ENCODE measurements at places on chromosomes 2 and 18.
A peak's percentile ranks its signal among the peaks of the same experiment; 100 is the strongest.

DNA sequence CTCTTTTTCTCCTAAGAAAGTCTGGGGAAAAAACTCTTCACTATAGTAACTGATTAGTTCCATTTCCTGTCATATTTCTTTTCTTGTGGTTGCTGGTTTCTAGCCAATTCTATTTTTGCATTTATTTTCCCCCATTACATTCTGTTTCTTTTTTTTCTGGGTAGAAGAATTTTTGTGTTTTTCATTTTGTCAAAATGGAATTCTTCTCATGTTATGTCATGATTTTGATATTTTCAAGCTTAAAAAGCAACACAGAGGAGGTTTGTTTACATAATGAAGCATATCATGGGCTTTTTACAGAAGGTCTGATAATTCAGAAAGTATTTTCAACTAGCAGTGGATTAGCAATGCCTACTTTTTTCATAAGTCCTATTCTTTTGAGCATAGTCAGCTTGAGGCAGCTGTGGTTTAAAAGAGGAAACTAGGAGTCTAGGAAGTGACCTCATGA, 102.0 kb downstream of the MAP2 start:
- peak; percentile 20 for DNase-seq

DNA sequence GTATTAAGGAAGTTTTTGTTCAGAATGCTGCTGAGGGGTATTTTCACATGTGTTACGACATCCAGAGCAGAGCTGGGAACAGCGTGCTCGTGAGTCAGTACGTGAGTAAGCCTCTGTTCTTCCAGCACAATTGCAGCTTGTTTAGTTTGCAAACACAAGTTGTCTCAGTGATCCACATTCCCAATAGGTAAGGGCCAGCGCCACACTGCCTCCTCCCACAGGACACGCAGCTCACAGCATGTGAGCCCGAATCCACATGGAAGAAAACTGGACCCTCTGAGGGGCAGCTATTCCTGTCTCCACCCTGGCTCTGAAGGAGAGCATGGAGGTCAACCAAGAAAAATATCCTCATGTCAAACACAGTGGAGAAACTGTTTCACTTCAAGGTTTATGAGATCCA, 173.9 kb upstream of the PID1 start:
- no peak for DNase-seq

- no peak for DNase-seq
Measured at GRCh38 chr2:235701206-235701981, 207.6 kb downstream of the AGAP1 start.

DNA sequence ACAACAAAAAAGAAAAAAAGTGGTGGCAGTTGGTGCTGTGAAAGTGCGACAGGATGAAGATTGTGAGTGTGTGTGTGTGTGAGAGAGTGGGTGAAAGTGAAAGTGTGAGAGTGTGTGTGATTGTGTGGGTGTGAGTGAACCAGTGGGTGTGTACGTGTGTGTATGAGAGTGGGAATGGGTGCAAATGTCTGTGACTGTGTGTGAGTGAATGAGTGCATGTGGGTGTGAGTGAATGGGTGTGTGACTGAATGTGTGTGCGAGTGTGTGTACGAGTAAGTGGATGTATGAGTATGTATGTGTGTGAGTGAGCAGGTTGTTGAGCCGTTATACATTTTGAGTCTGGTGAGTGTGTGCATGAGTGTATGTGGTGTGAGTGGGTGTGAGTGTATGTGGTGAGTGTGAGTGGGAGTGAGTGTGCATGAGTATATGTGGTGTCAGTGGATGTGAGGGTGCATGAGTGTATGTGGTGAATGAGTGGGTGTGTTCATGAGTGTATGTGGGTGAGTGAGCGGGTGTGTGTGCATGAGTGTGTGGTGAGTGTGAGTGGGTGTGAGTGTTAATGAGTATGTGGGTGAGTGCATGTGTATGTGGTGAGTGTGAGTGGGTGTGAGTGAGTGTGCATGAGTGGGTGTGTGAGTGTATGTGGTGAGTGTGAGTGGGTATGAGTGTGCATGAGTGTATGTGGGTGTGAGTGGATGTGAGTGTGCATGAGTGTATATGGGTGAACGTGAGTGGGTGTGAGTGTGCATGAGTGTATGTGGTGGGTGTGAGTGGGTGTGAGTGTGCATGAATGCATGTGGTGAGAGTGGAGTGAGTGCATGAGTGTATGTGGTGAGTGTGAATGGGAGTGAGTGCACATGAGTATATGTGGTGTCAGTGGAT, 69.3 kb upstream of the HPCAL1 start:
- no peak for DNase-seq

DNA sequence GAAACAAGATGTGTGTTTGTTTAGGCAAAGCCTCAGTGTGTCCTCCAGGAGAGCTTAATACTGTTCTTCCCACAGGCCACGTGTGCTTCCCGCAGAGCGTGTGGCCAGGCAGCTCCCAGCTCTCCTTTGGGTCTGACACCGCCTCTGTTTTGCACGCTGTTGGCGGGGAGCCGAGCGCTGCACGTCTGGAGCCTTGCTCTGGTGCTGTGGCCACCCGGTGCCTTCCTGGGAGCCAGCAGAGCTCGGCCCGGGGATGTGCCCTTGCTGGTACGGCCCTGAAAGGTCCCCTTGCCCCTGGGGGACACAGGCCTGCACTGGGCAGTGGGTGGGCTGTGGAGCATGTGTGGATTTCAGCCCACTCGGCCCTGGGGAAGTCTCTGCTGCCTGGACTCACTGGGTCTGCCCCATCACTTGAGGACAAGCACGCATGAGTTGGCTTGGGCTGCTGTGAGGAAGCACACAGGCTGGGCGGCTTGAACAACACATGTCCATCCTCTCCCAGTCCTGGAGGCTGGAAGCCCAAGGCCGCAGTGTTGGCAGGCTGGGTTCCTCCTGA, 160.7 kb upstream of the HDAC4 start:
- DNase-seq: no peak

- no peak for DNase-seq
Measured at GRCh38 chr2:221972813-221973478, 325.9 kb downstream of the PAX3 start.

- DNase-seq: no peak
Measured at GRCh38 chr2:113768770-113769169, 12.3 kb upstream of the SLC35F5 start.

GRCh38 chr2:67037655-67038054, 359.5 kb upstream of the ETAA1 start:
- no peak for DNase-seq

- DNase-seq: no peak
Measured at GRCh38 chr2:135657806-135658582, 83.7 kb upstream of the UBXN4 start.

- DNase-seq: no peak
Measured at GRCh38 chr2:37802211-37802752, 122.8 kb upstream of the RMDN2 start.

DNA sequence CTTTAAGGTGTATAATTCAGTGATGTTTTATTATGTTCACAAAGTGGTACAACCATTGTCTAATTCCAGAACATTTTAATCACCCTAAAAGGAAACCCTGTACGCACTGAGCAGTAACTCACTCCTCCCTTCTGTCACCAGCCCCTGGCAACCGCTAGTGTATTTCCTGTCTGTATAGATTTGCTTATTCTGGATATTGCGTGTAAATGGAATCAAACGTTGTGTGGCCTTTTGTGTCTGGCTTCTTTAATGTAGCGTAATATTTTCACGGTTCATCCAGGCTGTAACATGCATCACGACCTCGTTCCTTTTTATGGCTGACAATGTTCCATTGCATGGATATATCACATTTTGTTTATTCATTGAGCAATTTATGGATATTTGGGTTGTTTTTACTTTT, 8.3 kb downstream of the ZDBF2 start:
- DNase-seq: no peak

- no peak for DNase-seq
Measured at GRCh38 chr2:114118088-114118487, 228.2 kb downstream of the ACTR3 start.

DNA sequence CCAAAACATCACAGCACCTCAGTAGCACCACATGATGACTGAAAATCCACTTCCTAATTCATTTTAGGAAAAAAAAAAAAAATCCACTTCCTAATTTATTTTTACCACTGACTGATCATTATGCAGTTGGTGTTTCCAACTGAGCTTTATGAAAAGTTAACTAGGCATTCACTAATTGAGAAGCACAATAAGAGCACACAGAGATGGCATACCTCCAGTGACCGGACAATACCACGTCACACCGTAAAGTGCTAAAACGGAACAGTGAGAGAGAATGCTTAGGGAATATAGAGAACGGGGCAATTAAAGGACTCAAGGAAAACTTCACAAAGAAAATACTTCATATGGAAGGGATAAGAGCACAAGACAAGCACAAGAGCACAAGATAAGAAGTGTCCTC, 212.5 kb downstream of the NBAS start:
- no peak for DNase-seq

- DNase-seq: no peak
Measured at GRCh38 chr18:72283148-72283925, 260.8 kb downstream of the CBLN2 start.

DNA sequence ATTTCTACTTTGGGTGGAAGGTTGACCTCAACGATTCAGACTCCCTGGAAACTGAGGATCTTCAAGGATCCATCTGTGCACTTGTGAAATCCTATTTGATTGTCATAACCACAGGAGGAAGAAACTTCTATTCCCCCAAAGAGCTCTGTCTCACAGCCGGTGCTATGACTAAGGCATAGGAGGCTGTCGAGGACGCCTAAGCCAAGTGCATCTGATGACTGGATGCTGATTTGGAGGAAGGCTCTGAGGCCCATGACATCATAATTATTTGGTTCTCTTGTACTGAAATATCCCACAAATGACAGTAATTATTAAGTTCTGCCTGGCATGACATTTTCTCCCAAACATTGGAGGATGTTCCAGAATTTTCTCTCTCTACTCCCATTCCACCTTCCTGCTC, 13.8 kb upstream of the KCNF1 start:
- DNase-seq: no peak

DNA sequence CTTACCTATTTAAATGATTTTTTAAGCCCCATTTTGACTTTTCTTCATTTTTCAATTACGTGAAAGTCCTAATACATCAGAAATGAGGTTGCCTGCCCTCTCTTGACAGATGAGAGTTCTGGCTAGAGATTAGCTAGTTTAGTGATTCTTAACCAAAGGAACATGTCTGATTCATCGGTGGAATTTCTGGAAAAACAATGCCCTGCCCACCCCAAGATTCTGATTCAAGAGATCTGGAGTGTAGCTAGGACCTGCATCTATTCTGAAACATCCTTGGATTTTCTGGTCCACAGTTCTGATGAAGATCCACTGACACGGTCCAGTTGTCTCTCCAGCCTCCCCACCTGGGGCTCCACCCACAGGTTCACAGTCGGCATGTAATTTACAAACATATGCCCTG, 111.2 kb downstream of the KLF7 start:
- DNase-seq: no peak

- no peak for DNase-seq
Measured at GRCh38 chr2:18703555-18703954, 114.2 kb upstream of the NT5C1B start.

GRCh38 chr2:241858206-241859016, at the start of gene PDCD1:
Gene PDCD1 (minus strand): TSS chr2:241858894. CDS start chr2:241858838, 56 bp downstream.
- no peak for DNase-seq

DNA sequence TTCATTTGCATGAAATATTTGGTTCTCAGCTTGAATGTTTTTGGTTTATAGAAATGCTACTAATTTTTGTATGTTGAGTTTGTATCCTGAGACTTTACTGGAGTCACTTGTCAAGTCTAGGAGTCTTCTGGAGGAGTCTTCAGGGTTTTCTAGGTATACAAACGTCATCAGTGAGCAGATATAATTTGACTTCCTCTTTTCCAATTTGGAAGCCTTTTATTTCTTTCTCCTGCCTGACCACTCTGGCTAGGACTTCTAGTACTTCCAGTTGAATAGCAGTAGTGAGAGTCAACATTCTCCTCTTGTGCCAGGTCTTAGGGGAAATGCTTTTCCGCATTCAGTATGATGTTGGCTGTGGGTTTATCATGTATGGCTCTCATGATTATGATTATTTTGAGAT, 55.4 kb upstream of the THUMPD2 start:
- no peak for DNase-seq

GRCh38 chr18:48342125-48342524, 67.1 kb downstream of the ZBTB7C start:
- no peak for DNase-seq

GRCh38 chr2:2331881-2332280, 806 bp upstream of the MYT1L start:
- DNase-seq: no peak

GRCh38 chr2:174846218-174846617, 81.9 kb upstream of the CHRNA1 start:
- no peak for DNase-seq

DNA sequence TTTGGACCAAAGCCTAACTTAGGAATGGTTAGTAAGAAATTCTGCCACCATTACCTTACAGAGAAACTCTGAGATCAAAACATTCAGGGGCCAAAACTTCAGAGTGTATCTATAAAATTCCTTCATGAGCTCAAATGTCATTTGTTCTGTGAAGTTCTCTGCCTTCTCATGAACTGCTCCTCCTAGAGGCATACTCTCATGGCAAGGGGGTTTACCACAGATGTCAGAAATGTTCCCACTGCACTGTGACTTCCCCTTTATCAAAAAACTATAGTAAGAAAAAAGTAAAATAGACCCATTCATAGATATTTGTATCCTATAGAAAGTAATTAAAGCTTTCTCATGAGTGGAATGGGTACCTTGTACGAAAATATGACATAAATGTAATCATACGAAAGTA, 68.5 kb downstream of the USP40 start:
- no peak for DNase-seq

- no peak for DNase-seq
Measured at GRCh38 chr2:61967262-61967661, 61.8 kb downstream of the COMMD1 start.

DNA sequence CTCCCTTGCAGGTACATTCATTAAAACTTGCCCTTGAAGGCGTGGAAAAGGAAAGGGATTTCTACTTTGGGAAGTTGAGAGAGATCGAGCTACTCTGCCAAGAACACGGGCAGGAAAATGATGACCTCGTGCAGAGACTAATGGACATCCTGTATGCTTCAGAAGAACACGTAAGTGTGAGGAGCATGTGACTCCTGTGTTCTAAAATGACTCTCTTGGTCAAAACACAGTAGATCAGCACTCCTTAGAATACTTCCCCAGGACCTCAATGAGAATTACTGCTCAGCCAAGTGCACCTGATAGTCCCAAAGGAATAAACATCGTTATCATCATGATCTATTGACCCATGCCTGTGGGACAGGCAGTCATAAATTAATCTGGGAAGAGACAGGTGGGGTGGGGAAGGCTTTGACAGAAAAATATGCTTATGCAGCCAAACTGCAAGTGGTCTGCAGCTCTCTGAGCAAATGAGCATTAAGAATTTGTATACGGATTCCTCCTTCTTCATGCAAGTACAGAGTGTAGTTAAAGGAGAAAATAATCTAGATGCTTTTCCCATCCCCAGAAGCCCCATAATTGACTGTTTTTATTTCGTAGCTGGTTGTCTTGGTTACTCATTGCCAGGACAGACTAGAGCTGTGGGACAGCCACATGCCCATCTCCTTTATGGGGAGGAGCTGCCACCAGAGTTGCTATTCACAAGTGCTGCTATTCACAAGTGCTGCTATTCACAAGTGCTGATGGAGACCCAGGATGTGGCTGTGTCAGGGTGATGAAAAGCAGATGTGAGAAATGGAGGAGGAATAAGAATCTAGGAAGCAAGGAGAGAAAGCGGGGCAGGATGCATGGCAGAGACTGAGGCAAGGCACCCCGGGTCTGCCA, 91.0 kb downstream of the MAPRE2 start:
- no peak for DNase-seq

GRCh38 chr2:113164215-113164929, 9.4 kb upstream of the PSD4 start:
- DNase-seq: no peak
